ENCODE measurements at places on chromosomes 4 and X.

GRCh38 chr4:26878794-26879391, 18.3 kb downstream of the STIM2 start:
- DNase-seq: no peak

- no peak for DNase-seq
These were observed 49.7 kb downstream of the TMPRSS11F start for GRCh38 chr4:68079928-68080327.

GRCh38 chr4:188177997-188178675, 38.9 kb downstream of the TRIML1 start:
- DNase-seq: no peak

DNA sequence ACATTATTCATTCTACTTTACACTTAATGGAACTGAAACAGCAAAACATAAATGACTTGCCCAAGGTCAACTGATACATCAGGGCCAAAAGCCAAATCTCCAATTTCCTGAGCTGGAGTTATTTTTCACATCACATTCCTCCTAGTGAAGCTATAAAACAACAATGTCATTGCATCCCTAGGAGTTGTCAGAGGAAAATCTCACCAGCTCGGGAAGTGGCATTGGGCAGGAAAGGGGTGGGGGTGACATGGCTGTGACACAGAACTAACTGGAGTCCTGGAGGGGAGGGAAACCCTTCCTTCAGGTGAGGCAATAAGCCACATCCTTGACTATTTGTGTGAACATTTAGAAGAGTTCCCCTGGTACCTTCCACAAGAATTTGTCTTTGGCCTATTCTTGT, 47.3 kb downstream of the MEPE start:
- DNase-seq: no peak

- no peak for DNase-seq
These were observed 1.2 kb downstream of the WWC2 start for GRCh38 chr4:183100298-183100599.

DNA sequence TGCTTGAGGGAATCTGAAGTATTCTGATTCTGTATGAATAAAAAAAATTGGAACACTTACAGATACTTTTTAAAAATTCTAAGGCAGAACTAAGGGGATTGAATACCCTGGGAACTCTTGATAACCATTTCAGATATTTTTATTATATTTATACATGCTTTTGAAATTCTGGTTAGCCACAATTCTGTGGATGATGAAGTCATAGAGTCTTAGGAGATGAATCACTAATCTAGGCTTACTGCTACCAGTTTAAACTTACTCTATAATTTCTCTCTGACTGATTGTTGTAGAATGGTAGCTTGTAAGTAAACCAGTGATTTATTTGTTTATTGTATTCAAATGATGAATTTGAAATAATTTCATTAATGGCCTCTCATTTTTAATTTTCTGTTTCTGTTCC, 11.4 kb upstream of the SLAIN2 start:
- DNase-seq: no peak

DNA sequence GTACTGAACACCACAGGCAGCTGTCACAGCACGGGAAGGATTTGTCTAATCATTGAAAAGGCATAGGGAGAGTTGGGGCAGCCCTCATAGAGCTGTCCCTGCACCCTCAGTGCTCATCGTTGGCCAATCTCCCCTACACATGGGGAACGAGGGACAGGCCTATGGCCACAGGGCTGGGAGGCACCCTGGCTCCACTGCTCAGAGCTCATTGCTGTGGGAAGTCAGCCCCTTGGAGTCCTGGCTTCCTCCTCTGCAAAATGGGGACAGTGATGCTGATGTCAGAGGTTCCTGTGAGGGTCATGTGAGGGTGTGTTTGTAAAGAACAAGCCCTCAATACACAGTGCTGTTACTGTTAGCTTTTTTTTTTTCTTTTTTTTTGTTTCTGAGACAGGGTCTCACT, 19.3 kb upstream of the HTRA3 start:
- DNase-seq: no peak

DNA sequence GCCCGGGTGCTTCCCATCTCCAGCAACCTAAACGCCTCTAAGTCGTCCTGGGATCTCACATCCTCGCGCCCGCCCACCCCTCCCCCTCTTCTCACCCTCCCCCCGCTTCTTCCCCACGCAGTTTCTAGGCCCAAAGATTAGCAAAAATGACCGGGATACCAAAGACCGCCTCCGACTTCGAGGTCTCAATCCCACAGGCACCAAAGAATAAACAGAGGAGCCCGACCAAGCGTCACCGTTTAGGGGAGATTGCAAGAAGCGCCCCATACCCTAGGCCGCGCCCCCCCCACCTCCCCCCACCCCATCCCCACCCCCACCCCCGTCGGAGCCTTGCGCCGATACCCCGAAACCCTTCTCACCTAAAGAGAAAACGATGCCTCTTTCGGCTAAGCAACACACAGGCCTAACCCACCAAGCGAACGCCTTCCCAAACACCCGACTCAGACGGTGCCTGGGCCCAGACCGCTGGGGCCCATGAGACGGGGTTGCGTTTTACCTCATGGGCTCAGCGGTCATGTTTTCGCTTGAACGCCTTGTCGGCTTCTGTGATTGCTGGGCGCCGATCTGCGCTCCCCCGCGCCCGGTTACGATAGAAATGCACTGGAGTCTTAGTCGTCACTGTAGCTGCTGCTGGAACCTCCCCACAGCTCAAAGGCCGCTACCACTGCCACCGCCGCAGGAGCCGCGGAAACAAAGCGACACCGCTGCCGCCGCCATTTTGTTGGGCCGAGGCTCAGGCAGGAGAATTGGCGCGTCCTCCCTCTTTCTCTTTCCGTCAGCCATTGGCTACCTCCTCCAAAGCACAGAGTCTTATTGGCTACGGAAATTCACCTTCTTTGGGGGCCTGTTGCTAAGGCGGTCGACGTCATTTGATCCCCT, at the start of gene ATRX:
Gene ATRX (minus strand): TSS at position 731 of the 879 bp plus-strand sequence. CDS start 215 bp downstream, at position 516.
- peak; percentile 78 for DNase-seq

GRCh38 chrX:30865015-30865414, 24.0 kb downstream of the TAB3 start:
- peak; percentile 11 for DNase-seq

GRCh38 chr4:173230062-173230461, 61.5 kb downstream of the GALNT7 start:
- no peak for DNase-seq

- no peak for DNase-seq
These were observed 17.1 kb downstream of the ACSL1 start for GRCh38 chr4:184808713-184809050.

DNA sequence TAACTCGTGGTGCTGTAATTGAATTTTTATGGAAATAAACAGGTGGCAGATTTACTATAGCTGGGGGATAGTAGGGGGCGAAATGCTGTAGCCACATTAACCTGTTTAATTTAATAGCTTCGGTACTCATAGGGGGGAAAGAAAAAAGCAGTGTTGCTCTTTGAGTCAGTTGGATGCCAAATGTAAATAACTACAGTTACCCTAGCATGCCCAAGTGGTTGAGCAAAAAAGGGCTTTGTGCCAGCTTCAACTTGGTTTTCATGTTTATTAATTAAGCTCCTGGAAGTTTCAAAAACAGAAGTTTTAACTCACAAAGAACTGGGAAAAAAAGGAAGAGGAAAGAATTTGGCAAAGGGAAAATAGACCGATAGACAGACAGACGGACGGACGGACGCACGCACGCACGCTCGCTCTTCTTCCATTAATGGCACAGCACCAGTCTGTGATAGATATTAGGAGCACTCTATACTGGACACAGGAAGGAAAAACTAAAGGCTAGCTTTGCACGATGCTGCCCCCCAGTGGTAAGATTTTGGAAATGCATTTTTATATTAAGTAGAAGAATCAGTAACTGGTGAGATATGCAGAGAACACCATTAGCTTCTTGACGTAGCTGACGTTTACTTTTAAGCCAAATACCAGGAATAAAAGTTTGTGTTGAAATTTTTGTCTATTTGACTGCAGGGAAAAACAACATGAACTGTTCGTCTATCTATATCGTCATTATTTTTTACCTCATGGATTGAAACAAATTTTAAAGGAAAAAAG, 151.8 kb downstream of the SLC7A11 start:
- DNase-seq: peak; percentile 90

- no peak for DNase-seq
These were observed 14.6 kb downstream of the SMIM31 start for GRCh38 chr4:164768516-164768915.

DNA sequence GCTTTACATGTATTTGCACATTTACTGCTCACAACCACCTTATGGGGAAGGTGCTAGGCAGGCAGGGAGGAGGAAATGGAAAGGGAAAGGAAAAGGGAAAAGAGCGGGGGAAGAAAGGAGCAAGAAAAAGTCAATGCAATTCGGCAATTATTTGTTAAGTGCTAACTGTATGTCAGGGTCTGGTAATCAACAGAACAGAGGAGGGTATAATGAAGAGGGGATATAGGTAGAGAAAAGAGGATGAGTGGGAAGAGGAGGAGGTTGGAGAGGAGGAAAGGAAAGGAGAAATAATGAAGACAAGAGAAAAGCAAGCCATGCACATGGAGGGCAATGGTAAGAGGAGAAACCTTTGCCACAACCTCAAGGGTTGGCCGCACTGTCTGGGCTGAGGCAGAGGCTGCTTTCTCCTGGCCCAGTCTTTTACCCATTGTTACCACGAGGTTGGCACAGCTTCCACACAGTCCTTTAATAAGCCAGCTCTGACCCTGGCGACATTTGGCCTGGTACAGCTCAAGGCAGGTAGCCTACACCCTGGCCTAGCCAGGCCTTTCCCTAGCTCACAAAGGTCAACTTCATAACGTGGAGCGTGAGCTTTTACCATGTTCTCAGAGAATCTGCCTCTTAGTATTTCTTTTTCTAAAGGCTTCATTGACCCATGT, 836 bp downstream of the BTK start:
- no peak for DNase-seq

GRCh38 chrX:124194901-124195300, 137.6 kb upstream of the TEX13D start:
- no peak for DNase-seq

- DNase-seq: no peak
These were observed 16.3 kb downstream of the MAML3 start for GRCh38 chr4:140137671-140138070.

DNA sequence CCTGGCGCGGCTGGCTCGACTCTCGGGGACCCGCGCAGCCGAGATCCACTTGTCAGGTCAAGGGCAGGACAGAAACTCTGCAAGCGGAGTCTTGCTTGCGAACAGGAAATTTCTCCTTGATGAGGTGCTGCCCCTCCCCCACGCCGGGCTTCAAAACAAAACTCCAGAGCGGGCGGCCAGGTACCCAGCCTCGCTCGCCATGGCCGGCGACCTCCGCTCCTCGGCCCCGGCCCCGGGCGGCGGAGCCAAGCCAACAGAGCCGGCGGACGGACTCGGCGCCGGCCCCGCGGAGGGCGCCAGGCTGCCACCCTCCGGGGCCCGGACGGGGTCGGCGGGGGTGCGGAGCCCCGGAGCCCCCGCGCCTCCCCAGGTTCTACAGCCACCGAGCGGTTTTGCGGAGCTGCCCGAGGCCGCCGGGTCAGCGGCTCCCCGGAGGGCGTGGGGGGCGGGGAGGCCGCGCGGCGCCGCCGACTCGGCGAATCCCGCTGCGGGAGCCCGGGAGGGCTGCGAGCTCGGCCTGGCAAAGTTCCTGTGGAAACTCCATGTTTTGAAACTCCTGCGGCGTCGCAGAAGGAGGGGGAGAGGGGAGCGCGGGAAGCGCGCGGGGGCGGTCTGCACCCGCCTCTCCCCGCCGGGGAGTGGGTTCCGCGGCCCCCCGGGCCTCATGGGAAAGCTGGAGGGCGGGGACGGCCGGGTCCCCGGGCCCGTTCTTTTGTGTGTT, 11.7 kb upstream of the BCOR start:
- DNase-seq: no peak

- no peak for DNase-seq
These were observed 14.5 kb downstream of the AFP start for GRCh38 chr4:73450398-73451004.

DNA sequence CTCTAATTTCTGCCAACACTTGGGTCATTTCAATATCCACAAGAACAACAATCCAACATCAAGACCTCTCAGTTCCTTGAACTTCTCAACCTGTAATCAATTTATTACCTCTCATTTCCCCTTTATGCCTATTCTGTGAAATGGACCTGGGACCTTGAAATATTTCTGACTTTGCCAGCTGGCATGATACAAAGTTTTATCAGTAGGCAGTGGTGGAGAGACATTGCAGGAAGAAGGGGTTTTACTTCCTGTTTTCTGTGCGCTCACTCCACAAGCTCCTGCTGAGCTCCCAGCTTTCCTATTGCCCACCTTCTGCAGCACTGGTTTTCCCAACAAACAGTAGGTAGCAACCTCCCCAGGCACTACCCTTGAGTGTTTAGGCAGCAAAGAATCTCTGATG, 3.5 kb upstream of the ARHGEF6 start:
- no peak for DNase-seq

GRCh38 chr4:3644849-3645627, 112.8 kb upstream of the LRPAP1 start:
- no peak for DNase-seq

- no peak for DNase-seq
These were observed 310.3 kb downstream of the KCNIP4 start for GRCh38 chr4:21638171-21638725.

DNA sequence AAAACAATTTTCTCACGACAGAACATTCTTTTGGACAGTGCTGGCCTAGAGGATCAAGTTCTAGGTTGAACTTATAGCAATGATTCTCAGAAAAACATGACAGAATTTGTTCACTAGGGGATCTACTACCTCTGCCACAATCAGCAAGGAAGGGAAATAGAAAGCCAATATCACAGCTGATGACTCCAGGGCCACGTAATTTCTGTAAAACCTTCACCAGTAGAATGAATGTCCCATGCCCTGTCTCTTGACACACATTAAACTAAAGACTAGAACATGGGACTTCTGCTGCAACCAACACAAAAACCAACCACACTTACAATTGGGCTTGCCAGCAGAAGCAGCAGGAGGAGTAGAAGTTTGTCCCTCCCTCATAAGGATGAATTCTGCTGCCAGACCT, 86.0 kb upstream of the NPFFR2 start:
- no peak for DNase-seq

- no peak for DNase-seq
These were observed 7.9 kb downstream of the C4orf17 start for GRCh38 chr4:99518601-99519295.

GRCh38 chrX:150635952-150636351, 57.2 kb upstream of the MTMR1 start:
- no peak for DNase-seq

DNA sequence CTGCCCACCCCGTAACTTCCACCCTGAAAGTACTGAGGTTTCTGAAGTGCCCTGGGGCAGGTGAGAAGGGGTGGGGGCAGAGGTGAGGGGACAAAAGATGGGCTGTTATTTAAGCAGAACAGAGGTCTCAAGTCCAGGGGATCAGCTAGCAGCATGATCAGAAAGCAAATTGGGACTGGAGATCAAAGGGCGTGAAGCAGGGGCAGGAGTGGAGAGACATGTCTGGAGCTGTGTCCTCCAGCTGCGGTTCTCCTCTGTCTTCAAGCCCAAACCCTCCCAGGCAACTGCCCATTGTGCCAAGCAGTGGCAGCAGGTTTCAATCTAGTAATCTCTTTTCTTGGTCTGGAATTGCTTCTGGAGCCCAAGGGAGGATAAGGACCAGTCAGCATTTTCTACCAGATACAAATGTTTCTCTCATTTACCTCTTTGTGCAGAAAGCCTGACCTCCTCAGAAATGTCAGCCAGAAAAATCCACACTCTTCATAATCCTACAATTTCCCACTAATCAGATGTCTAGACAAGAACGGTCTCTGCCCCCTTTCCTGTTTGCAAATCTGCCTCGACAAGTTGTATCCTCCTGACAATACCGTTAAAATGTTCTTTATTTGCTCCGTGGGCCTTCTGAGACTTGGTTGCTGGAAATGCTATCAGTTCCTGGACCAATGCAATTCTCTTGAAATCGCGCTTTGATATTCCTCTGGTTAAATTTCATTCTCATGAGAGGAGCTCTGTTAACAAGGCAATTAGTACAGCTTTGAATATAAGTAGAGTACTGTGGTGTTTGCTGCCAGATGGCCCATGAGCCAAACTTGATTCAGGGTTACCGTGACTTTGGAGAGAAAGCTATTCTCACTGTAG, 23.2 kb upstream of the RASL11B start:
- no peak for DNase-seq

All from left kidney (tissue), 8 donors.